Muscle of back (tissue), 13 donors: ENCODE measurements at places on chromosomes 2 and 18. TPM values are rescaled to one million over a fixed set of nuclear protein-coding genes. Genes with fewer than 3 reads are reported as not detected.
A peak's percentile ranks its signal among the peaks of the same experiment; 100 is the strongest.

- no peak for DNase-seq
Observed at GRCh38 chr2:101748000-101748399, 50.5 kb downstream of the MAP4K4 start.

GRCh38 chr2:241489733-241490680 is 18.4 kb downstream of the STK25 start:
- no peak for DNase-seq

- DNase-seq, result no peak
Observed at GRCh38 chr18:36546876-36547275, 249.4 kb downstream of the FHOD3 start.

DNA sequence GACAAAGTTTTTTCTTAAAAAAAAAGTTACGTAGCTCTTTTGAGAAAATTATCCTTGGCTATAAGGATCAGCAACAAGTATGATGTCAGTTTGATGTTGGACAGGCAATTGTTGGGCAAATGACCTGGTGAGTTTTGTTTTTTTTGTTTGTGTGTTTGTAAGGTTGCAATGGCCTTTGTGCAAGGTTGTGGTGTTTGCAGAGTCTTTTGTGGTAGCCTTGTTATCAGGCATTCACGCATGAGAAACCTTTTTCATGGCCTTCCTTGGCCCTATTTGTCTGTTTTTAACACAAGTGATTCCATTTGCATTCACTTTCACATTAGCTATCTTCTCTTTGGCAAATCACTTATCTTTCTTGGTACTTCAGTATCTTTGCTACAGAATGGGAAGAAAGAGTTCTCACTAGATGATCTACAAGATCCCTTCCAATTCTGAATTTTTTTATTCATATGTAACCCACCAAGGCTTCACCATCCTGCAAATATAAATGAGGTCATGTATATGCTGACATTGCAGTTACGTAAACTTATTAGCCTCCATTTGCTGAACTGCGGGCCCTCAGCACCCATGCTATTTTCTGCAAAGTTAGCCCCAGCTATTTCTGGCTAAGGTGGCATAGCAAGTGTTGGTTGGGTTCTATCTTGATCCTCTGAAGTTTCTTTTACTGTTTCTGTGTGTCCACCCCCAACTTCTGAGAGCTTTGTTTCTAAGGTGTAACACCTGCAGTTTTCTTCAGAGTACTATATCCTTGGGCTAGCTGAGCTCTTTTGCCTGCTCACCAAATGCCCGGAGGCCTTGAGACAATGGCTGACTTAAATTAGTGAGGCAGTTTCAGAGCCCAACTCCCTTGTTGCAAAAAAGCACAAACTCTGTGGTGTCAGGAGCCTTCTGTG is 667.1 kb downstream of the IRS1 start:
- DNase-seq, result no peak

DNA sequence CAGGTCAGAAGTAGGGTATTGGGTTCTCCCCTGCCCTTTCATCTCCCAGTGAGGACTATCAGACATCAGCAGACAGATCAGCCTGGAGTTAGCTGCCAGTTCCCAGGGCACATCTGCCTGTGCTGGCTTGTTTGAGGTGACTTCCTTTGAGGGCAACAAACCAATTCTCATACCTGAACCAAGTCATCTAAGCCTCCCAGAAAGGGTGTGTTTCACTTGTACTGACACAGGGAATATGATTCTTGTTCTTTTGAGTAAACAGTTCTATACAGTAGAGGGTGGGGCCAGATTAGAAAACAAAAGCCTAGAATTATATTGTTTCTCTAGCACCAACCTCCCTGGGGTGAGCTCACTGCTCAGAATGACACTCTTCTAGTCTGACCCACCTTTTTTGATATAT is 591.9 kb downstream of the SLC4A3 start:
- no peak for DNase-seq

DNA sequence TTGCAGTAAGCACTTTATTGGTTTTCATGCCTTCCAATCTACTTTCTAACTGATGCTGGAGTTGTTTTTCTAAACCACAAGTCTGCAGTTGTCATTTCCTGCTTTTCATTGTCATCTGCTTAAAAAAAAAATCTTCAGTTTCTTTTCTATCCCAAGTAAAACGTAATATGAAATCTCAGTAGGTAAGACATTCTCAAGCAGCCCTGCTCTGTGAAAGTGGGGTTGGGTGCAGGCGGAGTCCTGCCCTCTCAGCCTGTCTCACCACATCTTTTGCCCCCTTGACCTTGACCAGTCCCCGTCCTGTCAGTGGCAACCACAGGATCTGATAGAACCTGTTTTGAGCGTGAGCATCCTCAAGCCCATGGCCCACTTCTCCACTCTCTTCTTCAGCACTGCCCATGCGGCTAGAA is 80.0 kb upstream of the CPO start:
- DNase-seq, result no peak

GRCh38 chr2:54456362-54456611 is 160 bp downstream of the SPTBN1 start:
- DNase-seq, result no peak

DNA sequence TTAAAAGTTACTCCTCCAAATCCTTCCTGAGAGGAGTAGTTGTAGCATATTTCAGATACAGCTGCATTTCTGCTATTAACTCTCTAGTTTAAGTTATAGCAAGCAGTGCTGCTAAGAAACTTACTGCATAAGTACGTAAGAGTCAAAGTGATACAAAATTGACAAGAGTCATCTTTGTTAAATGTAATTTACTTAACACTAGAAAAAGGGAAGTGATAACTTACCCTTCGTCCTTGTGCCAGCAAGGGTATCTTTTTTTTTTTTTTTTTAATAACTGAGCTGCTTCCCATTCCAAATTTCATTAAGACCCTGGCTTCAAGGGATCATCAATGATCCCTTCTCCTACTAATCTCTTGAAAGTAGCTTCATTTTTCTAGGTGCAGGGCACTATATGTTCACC is 493.0 kb downstream of the PLCL1 start:
- DNase-seq, result no peak

- DNase-seq, result no peak
Observed at GRCh38 chr2:233492751-233493150, 73.8 kb downstream of the USP40 start.

- no peak for DNase-seq
Observed at GRCh38 chr2:103396152-103396551, 634.3 kb downstream of the TMEM182 start.

GRCh38 chr18:76524900-76525698 is 30.1 kb upstream of the ZNF516 start:
- DNase-seq, result peak; percentile 90

- DNase-seq, result no peak
Observed at GRCh38 chr2:224561234-224562005, 23.7 kb downstream of the CUL3 start.

- no peak for DNase-seq
Observed at GRCh38 chr2:231172025-231172424, 26.4 kb upstream of the ARMC9 start.

DNA sequence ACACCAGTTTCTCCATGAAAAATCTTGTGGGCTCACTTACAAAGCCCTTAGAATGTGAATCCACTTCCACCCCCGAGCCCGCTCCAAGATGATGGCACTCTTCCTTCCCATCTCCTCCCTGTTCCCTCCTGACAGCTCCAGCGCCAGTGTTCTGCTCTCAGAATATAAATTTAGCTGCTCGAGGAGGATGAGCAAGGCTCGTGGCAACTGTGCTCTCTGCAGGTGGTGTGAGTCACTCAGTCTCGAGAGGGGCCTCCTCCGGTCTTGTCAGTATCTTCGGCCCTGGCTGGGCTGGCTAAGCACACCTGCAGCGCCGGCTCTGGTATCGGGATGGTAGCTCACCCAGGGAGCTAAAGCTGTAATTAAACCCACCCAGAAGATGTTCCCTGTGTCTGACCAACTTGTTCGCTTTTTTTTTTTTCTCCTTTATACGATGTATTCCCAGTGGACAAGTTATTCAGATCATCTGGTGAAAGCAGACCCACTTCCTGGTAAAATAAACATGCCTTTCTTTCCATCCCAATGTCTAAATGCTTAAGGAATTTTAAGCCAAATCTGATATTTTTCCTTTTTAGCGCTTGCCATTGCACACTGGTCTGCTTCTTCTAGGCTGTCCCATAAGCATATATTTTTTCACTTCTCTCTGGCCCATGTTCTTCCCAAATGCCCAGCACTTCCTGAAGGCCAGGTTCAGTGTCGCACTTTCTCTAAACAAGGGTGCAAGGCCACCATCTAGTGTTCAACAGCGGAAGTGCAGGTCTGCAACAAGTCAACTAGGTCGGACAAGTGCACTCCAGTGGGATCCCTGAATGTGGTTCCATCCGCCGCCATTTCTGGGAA is 31.4 kb upstream of the YPEL5 start:
- DNase-seq, result peak; percentile 80

DNA sequence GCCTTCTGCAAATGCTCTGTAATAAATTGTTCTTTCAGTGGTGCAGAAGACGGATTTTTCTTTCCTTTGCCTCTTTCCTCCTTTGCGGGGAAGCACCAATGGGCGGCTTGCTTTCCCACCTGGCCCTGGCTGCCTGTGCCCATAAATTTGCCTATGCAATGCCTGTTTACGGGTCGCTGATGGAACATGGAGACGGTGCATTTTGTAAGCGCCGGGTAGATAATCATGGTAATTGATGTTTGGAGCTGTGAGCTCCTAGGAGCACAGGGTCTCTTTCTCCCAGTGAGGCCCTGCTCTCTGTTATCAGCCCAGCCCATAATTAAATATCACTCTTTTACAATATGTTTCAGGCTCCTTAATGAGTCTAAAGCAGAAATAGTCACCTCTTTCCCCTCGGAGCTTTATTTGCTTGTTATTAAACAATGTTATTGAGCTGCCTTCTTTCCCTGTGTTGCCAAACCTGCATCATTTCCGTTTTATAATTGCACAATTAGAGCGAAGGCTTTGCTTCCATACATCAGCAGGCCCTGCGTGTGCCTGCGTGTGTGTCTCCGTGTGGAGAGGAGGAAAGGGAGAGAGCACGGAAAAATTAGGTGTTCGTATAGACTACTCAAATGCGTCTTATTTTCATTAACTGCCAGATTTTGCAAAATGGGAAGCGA is 437.4 kb upstream of the POU3F3 start:
- no peak for DNase-seq

GRCh38 chr2:68282811-68283418 is 30.6 kb upstream of the PPP3R1 start:
- no peak for DNase-seq

DNA sequence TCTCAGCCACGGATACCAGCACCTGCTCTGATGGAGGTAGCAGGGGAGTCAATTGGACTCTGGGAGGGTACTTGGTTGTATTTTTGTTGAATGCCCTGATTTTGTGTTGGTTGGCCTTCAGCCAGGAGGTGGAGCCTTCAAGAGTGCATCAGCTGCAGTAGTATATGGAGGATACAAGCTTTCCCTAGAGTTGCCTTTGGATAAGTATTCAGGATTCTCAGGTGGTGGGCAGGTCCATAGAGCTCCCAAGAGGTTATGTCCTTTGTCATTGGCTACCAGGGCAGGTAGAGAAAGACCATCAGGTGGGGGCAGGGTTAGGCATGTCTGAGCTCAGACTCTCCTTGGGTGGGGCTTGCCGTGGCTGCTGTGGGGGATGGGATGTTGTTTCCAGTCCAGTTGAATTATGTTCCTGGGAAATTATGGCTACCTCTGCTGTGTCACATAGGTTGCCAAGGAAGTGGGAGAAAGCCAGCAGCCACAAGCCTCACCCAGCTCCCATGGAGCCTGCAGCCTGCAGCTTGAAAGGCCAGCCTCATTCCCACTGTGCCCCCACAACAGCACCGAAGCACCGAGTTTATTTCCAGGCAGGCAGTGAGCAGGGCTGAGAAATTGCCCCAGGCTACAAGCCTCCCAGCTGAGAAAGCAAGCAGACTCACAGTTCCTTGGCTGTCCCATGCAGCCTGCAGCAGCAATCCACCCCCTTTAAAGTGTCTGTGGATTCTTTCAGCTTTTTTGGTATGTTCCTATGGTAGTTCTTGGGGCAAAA is 38.6 kb upstream of the CHST9 start:
- no peak for DNase-seq

DNA sequence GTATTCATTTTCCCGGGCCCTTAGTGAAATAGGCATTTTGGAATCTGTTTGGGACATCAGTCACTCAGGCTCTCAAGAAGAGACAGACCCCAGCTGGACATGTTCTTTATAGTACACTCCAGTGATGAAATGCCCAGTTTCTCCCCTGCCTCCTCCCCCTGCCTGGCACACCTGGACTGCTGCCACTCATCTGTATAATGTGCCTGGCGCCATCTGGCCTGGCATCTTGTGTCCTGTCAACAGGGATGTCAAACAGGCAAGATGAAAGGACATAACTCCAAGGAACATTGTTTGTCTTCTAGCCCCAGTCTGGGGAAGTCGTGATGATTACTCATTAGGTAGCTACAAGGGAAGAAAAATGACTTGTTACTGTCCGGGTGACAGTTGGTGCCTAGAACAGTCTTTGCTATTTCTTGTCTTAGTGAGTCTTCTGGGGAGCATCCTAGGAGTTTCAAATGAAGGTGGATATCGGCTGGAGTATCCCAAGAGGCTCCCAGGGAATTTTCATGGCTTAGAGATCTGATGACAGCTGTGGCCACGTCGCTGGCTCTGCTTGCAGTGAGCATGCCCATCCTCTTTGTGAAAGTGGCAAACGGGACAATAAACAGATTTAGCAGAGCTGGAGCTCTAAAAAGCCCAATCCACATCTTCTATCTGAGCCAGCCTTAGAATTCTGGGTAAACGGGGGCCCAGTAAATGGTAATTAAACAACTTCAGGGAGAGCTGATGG is 153.6 kb downstream of the ALK start:
- no peak for DNase-seq

- DNase-seq, result peak; percentile 15
Observed at GRCh38 chr2:100563407-100564247, 834 bp downstream of the PDCL3 start.

GRCh38 chr2:232563580-232563979 is 13.1 kb downstream of the EIF4E2 start:
- DNase-seq, result no peak

Gene KCNF1
- 2.8 TPM for polyA plus RNA-seq

Gene FAM124B
- 8.9 TPM for polyA plus RNA-seq

Gene DUSP2
- 5.8 TPM for polyA plus RNA-seq

Gene ANKRD30BL
- polyA plus RNA-seq, result not detected

Gene FZD7
- polyA plus RNA-seq, result 32.2 TPM

Gene TMEM247
- polyA plus RNA-seq, result not detected

Gene SGPP2
- polyA plus RNA-seq, result 1.3 TPM

Gene C1GALT1C1L
- polyA plus RNA-seq, result 1.3 TPM

Gene MOGAT1
- not detected for polyA plus RNA-seq

Gene PRKAG3
- 25.8 TPM for polyA plus RNA-seq
